ENCODE measurements at places on chromosomes 3 and 15.

GRCh38 chr3:78907367-78907766 is 860.4 kb downstream of the ROBO1 start:
- DNase-seq: no peak

- no peak for DNase-seq
Measured at GRCh38 chr3:20480786-20481365, 294.9 kb upstream of the SGO1 start.

DNA sequence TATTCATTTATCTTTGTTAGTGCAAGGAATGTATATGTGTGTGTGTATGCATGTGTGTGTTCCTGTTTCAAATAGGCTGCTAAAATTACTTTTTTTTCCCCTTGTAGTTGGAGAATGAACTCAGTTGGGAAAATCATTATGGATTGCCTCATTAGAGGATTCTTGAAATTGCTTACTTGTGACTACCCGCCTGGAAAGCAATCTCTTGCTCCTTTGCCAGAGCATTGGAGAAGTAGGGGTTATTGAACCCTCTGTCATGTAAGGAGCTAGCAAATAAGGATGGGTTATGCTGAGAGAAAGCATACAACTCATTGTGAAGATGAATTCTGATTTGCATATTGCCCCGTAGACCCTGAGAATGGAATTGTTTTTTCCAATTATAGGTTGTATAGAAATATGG is 474.5 kb downstream of the CADM2 start:
- no peak for DNase-seq

- no peak for DNase-seq
Measured at GRCh38 chr3:186502138-186502948, 41.8 kb downstream of the CRYGS start.

Measured in stimulated activated CD8-positive, alpha-beta memory T cell treated with anti-CD3 and anti-CD28 coated beads, Interleukin-7, amount 100 ng/mL, for 1 hour (primary cell).